ENCODE measurements at places on chromosomes 7 and 10. TPM values are rescaled to one million over a fixed set of nuclear protein-coding genes. Genes with fewer than 3 reads are reported as not detected.

DNA sequence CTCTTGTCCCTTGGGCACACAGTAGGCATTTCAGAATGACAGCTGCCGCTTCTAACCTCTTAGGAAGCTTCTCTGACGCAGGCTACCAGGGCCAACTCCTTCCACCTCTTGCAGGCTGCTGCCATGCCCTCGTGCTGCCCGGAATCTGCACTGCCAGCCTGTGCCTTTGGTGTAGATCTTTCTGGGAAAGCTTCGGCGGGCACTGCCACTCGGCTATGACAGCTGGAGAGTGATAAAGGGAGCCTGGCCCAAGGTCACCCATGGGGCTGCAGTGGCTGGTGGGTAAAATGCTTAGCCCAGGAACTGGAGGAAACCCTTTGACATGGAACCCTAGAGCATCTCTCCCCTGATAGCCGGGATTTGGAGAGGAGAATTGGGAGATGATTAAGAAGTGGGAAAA lies 78.0 kb upstream of the C1QL3 start:
- H3K27ac ChIP-seq, result no peak overlapping the region
- H3K4me1 ChIP-seq, result peaks cover 17% of the 10 kb centered on the region
- no peaks in the 10 kb centered on the region for H3K36me3 ChIP-seq
- H3K27me3 ChIP-seq, result peaks cover 5% of the 10 kb centered on the region
- no peak overlapping the region for H3K4me3 ChIP-seq

DNA sequence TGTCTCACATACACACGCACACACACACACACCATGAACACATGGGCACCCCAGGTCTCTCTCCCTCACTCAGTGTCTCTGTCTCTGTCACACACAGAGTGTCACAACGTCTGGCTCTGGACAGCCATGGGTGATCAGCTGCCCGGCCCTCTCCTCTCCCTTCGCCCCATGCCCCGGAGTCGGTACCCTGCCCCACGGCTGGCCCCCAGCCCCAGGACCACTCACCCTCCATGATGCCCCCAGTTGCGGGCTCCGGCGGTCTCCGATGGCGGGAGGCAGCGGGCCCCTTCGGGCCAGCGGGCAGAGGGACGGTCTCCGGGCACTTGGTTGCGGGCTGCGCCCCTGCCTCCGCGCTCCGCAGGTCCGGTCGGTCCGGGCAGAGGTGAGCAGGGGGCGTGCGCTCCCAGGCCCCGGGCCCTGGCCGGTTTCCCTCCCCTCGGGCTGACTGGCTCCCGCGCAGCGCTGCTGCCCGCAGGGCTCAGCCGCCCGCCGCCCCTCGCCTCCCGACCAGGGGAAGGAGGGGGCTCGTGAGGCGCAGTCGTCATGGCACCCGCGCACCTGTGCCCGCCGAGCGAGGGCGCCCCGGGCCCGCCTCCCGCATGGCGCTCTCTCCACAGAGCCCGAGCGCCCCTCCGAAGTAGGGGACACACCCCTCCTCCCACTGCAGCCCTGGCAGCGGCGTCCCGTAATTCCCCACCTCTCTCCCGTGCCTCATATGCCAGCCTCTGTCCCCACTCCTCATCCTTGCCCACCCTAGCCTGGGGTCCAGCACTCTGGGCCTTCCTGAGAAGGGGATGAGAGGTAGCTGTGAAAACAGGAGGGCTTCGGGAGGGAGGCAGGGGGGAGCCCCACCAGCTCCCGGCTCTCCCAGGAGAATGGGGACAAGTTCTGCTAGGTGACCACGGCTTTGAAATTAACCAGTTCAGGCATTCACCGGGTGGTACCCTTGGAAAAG lies at the start of gene NPFFR1:
TSS of gene NPFFR1 (minus strand) at position 560 of the 955 bp plus-strand sequence. CDS start at position 232, 328 bp downstream.
- H3K27ac ChIP-seq, result no peak within 1 kb of the TSS
- H3K36me3 ChIP-seq, result peaks cover 5% of the 10 kb centered on the region
- no peaks in the 10 kb centered on the region for H3K4me1 ChIP-seq
- peaks cover 40% of the 10 kb centered on the region for H3K27me3 ChIP-seq
- no peak within 1 kb of the TSS for H3K4me3 ChIP-seq
- DNase-seq, result no peak

DNA sequence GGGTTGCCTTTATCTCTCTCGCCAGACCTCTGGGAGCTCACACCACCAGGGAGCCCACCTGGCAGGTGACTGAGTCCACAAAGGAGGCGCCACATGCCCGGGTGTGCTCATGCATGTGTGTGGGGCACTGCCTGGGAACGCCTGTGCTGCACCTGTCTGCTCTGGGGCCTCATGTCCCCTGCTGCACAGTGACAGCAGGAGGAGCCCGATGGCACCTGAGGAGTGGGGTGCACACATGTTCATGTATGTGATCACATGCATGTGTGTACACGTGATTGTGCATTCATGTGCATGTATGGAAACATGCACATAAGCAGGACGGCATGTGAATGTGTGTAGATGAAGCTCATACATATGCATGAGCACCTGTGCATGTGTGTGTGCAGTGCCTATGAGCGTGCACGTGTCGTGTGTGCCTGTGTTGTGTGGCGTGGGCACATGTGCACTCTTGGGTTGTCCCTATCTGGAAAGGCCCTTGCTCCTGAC lies 22.0 kb downstream of the YKT6 start:
- H3K4me1 ChIP-seq, result no peaks in the 10 kb centered on the region
- no peak overlapping the region for H3K27ac ChIP-seq
- H3K27me3 ChIP-seq, result peaks cover 18% of the 10 kb centered on the region

DNA sequence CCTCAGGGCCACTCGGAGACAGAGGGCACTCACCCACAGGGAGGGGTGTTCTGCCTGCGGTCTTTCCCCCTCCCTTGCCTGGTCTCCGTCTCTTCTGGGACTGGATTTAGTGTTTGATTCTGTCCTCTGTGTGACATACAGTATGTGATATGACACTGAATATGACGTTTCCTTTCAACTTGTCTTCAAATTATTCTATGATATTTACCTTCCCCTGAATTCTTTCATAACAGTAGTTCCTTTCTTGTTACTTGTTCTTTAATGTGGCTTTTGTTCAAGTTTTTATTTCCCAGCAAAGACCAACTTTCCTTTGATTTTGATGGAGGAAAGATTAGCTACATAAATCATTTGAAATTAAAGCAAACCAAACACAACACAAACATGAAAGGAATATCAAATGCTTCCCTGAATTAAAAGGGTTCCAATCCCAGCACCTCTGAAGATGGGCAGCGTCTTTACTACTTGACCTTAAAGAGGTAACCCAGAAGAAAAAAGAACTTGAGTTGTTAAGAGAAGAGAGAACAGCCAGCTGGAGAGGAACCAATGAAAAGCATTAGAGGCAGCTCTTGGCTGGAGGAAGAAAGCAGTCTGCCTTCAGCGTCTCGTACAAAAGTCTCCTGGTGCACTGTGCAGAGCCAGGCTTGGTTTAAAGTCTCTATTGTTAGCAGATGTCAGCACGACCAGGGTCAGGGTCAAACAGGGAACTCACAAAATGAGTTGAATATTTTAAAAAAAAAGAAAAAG lies 18.3 kb upstream of the RHEB start:
- no peak for DNase-seq
- H3K4me3 ChIP-seq, result no peak overlapping the region
- H3K27ac ChIP-seq, result no peak overlapping the region
- H3K36me3 ChIP-seq, result no peaks in the 10 kb centered on the region

DNA sequence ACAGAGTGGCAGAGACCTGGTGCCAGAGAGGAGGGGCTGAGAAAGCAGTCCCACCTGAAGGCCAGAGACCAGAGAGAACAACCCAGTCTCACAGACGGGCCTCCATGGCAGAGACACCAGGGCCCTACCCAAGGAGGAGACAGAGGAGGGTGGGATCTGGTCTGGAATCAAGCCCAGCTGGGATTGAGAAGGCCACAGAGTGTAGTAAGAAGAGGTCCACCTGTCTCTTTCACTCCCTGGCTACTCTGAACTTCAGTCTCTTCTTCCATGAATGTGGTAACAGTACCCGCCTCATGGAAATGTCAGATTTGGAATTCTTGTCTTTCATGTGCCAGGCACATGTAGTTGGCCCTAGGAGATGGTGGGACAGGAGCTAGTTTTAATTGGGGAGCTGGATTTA lies 55.6 kb downstream of the CLIP2 start:
- peaks cover 4% of the 10 kb centered on the region for H3K27me3 ChIP-seq
- H3K4me1 ChIP-seq, result peaks cover 17% of the 10 kb centered on the region
- DNase-seq, result no peak
- no peak overlapping the region for H3K4me3 ChIP-seq
- H3K27ac ChIP-seq, result no peak overlapping the region
- no peaks in the 10 kb centered on the region for H3K36me3 ChIP-seq

- no peak overlapping the region for H3K27ac ChIP-seq
- peak; percentile 17 for DNase-seq
- peaks cover 7% of the 10 kb centered on the region for H3K4me1 ChIP-seq
- no peak overlapping the region for H3K4me3 ChIP-seq
- peaks cover 3% of the 10 kb centered on the region for H3K27me3 ChIP-seq
- no peaks in the 10 kb centered on the region for H3K36me3 ChIP-seq
Observed at GRCh38 chr10:24333736-24334135, 124.8 kb downstream of the KIAA1217 start.

DNA sequence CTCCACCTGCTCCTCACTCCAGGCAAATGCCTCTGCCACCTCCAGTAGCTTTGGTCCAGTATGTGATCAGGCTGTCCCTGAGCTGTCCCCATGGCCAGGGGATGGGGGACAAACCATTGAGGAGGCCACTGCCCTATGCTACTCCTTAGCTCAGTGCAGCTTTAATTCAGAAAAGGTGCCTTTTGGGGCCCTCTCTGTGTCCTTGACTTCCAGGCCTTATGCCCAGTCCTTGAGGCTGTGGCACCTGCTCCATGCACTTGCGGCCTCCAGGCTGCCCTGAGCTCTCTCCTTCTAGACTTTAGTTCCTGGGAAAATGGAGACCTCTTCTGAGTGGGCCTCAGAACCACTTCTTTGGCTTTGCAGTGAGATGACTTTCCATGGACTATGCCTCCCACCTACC lies 650.8 kb upstream of the CELF2 start:
- no peaks in the 10 kb centered on the region for H3K4me1 ChIP-seq
- H3K4me3 ChIP-seq, result no peak overlapping the region
- H3K27ac ChIP-seq, result no peak overlapping the region
- no peaks in the 10 kb centered on the region for H3K27me3 ChIP-seq

GRCh38 chr7:131076711-131077181 lies 250.9 kb upstream of the MKLN1 start:
- H3K36me3 ChIP-seq, result peaks cover 33% of the 10 kb centered on the region
- H3K27me3 ChIP-seq, result no peaks in the 10 kb centered on the region

- no peak for DNase-seq
- no peaks in the 10 kb centered on the region for H3K36me3 ChIP-seq
- H3K4me1 ChIP-seq, result no peaks in the 10 kb centered on the region
- no peaks in the 10 kb centered on the region for H3K27me3 ChIP-seq
- no peak overlapping the region for H3K4me3 ChIP-seq
- no peak overlapping the region for H3K27ac ChIP-seq
Observed at GRCh38 chr7:117858712-117859111, 14.5 kb downstream of the CTTNBP2 start.

- peaks cover 37% of the 10 kb centered on the region for H3K4me1 ChIP-seq
- H3K36me3 ChIP-seq, result peaks cover 33% of the 10 kb centered on the region
- peak overlapping the region; percentile 79 for H3K27ac ChIP-seq
- DNase-seq, result no peak
Observed at GRCh38 chr7:44077681-44078091, 4.6 kb downstream of the POLM start.

- H3K4me3 ChIP-seq, result no peak overlapping the region
- H3K4me1 ChIP-seq, result peaks cover 25% of the 10 kb centered on the region
- H3K27ac ChIP-seq, result no peak overlapping the region
Observed at GRCh38 chr7:140723574-140723973, 27.1 kb downstream of the NDUFB2 start.

DNA sequence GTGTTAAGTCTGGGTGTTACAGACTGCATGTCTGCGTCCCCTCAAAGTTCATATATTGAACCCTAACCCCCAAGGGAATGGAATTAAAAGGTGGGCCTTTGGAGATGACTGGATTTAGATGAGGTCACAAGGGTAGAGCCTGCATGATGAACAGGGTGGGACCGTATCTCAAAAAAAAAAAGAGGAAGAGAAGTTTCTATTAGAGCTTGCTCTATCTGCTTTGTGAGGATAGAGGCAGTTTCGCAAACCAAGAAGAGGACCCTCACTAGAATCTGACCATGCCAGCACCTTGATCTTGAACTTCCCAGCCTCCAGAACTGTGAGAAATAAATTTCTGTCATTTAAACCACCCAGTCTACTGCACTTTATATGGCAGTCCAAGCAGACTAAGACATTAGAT lies 1.4 kb downstream of the KIN start:
- H3K27ac ChIP-seq, result no peak overlapping the region
- no peak for DNase-seq
- H3K27me3 ChIP-seq, result no peaks in the 10 kb centered on the region
- peaks cover 31% of the 10 kb centered on the region for H3K4me1 ChIP-seq

- no peak overlapping the region for H3K4me3 ChIP-seq
- DNase-seq, result no peak
- no peak overlapping the region for H3K27ac ChIP-seq
- no peaks in the 10 kb centered on the region for H3K4me1 ChIP-seq
- no peaks in the 10 kb centered on the region for H3K36me3 ChIP-seq
Observed at GRCh38 chr7:8260871-8261694, 884 bp downstream of the ICA1 start.

DNA sequence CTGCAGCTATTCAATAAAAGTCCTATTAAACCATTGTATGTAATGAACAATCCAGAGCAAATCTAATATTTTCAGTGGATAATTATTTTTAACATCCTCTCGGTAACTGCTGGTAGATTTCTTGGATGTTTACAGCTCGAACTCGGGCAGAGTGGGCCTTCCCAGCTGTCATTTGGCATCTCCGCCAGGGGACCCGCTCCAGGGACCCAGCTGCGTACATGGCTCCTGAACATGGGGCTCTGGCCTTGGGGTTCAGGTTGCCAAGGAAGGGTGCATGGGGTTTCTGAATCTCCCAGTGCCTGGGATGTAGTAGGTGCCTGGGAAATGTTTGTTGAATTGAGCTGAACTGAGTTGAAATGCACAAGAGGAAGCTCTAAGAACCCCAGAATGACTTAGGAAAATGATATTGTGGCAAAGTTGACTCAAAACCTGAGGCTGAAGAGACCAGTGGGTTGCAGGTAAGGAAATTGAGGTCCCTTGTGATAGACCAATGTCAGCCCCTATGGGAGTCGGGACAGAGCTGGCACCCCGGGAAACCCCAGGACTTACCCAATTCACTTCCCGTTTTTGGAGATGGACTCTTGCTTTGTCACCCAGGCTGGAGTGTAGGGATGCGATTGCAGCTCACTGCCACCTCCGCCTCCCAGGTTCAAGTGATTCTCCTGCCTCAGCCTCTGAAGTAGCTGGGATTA lies 228.4 kb downstream of the CUX1 start:
- H3K4me1 ChIP-seq, result peaks cover 48% of the 10 kb centered on the region
- no peak for DNase-seq
- H3K36me3 ChIP-seq, result no peaks in the 10 kb centered on the region
- H3K27ac ChIP-seq, result peak overlapping the region; percentile 84
- H3K4me3 ChIP-seq, result peak overlapping the region; percentile 80

GRCh38 chr7:155469-155900 lies 36.9 kb upstream of the FAM20C start:
- H3K4me1 ChIP-seq, result peaks cover 7% of the 10 kb centered on the region
- no peaks in the 10 kb centered on the region for H3K36me3 ChIP-seq
- no peak overlapping the region for H3K4me3 ChIP-seq
- no peak for DNase-seq
- no peak overlapping the region for H3K27ac ChIP-seq

GRCh38 chr7:69859342-69859741 lies 261.1 kb downstream of the AUTS2 start:
- H3K4me3 ChIP-seq, result no peak overlapping the region
- H3K4me1 ChIP-seq, result no peaks in the 10 kb centered on the region
- H3K27ac ChIP-seq, result no peak overlapping the region
- no peaks in the 10 kb centered on the region for H3K27me3 ChIP-seq

The CPN1 gene
- total RNA-seq, result not detected

The PTPRZ1 gene
- not detected for total RNA-seq

The CALHM1 gene
- not detected for total RNA-seq

The SAMD9 gene
- 13.7 TPM for total RNA-seq

The CRPPA gene
- total RNA-seq, result 2.5 TPM

The OR9A2 gene
- not detected for total RNA-seq

The ZNF853 gene
- 0.07 TPM for total RNA-seq

The NKX1-2 gene
- not detected for total RNA-seq

The ETV1 gene
- 12.5 TPM for total RNA-seq
